Stimulated activated CD4-positive, alpha-beta T cell treated with anti-CD3 and anti-CD28 coated beads, Interleukin-4, amount 100 ng/mL, for 1 hour (primary cell): ENCODE measurements at places on chromosomes 6 and 20.
A peak's percentile ranks its signal among the peaks of the same experiment; 100 is the strongest.

GRCh38 chr6:159042003-159042825 is 2.6 kb downstream of the TAGAP start:
- DNase-seq, result peak; percentile 61

GRCh38 chr20:46994341-46994740 is 99.7 kb downstream of the EYA2 start:
- DNase-seq, result peak; percentile 36

DNA sequence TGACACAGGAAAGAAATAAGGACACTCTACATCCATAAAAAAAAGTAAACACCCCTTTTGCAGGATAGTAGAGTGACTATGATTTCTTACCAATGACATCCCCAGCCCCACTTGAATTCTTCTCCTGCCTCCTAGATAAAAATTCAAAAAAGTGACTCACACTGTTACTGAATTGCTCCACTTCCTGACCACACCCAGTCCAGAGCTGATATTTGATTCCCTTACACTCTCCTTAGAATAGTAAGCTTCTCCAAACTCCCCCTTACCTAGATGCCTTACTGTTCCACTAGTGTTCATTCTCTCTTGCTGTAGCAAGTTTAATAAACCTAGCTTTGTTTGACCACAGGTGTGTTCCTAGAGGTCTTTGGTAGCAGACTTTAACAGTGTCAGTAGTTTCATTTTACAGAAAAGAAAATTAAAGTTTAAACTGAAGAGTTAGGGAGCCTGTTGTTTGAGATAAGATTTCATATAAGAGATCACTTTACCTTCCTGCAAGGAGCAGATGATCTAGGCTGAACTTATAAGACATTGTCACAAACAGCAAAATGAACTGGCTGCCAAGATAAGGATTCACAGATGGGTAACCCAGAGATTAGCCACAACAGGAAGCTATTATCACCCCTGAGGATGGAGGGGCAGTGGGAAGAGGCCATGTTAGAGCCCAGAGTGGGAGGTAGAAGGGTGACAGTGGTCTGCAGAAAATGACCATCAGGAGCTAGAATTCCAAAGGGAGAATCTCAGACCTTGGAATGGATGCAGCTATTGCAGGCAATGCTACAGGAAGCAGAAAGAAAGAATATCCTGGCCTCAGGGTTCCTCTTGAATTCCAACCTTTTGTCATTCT is 28.4 kb upstream of the BTN3A2 start:
- no peak for DNase-seq

DNA sequence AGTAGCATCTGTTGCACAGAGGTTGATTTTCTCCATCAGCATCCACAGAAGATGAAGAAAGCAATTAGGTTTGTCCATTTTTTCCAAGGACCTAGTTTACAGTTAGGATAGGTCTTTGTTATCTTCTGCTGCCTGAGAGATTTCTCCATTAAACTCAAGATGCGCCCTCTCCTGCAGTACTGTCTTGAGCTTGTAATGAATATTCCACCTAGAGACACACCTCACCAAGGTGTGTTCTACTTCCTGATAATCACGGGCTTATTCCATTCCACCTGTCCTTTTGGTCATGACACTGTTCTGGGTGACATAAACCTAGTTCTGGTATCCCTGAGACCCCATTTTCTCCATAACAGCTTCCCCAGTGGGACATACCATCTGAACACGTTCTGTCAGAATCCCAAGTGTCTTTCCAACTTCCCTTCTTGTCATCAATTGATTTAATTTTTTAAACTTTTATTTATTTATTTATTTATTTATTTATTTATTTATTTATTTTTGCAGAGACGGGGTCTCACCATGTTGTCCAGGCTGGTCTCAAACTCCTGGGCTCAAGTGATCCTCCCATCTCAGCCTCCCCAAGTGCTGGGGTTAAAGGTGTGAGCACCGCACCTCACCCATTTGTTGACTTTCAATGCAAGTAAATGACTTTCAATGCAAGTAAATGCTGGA is 75.6 kb upstream of the HS3ST5 start:
- DNase-seq, result no peak

- no peak for DNase-seq
These were observed 344.9 kb upstream of the MANEA start for GRCh38 chr6:95232446-95232845.

GRCh38 chr20:5559945-5560344 is 190.3 kb upstream of the SHLD1 start:
- DNase-seq, result no peak
